Forelimb muscle (tissue), 1 donor: ENCODE measurements at places on chromosomes 7 and 10. TPM values are rescaled to one million over a fixed set of nuclear protein-coding genes. Genes with fewer than 3 reads are reported as not detected.

FAM149B1 gene
- 23.4 TPM for polyA plus RNA-seq

- DNase-seq: no peak
Observed at GRCh38 chr10:6782378-6782777, 202.3 kb upstream of the PRKCQ start.

TMEM270 gene
- polyA plus RNA-seq: not detected

DYDC1 gene
- not detected for polyA plus RNA-seq

DNA sequence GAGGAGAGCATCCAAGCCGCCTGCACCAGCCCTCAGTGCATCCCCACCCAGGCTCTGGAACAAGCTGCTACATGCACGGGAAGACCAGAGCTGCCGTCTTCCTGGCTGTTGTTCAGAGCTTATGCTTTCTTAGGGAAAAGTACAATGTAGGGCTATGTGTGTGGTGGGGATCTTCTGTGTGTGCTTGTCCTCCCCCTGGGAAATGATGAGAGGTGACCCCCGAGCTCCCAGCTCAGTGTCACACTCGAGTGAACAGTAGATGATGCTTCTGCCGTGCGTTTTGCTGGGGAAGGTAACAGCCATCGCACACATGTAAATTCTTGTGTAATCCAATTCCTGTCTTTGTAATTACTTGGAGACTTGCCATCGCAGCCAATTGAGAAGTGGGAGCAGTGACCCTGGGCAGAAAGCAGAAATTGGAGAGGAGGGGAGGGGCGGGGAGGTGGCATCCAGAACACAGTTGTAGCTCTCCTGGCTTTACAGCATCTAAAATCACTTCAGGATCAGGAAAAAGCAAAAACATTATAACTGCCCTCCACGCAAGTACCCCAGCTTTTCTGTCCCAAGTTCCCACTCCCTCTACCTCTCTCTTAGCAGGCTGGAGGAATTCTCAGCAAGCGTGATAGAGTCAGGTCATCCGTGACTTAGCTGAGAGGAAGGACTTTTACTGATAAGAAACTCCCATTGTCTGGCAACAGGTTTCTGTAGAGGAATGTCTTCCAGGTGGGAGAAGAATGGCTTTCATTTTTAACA, 149.6 kb downstream of the TCF7L2 start:
- DNase-seq: no peak

SPDYE17 gene
- polyA plus RNA-seq: not detected

GSDME gene
- 8.1 TPM for polyA plus RNA-seq

- peak; percentile 13 for DNase-seq
Observed at GRCh38 chr7:151570366-151570915, 50.7 kb upstream of the RHEB start.

GDF10 gene
- polyA plus RNA-seq: 3.2 TPM

ZDHHC16 gene
- 28.8 TPM for polyA plus RNA-seq

YKT6 gene
- 74.5 TPM for polyA plus RNA-seq

DNA sequence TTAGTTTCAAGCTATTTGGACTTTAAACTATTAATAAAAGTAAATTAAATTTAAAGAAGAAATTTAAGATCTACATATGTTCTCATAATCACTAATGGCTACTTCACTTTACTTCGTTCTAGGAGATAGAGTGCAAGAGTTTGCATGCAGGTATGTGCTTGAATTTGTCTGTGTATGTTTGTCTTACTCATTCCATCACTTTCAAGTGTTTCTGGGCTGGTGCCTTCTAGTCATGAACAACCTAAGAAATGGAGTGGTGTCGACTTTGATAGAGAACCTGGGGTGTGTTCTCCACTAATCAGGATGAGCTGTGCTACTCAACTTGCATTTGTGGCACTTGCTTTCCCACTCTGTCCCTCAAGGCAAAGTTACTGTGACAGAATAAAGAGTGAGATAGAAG, 169.9 kb downstream of the KCND2 start:
- no peak for DNase-seq
